Stimulated activated CD4-positive, alpha-beta T cell treated with anti-CD3 and anti-CD28 coated beads, TNF-alpha, amount 100 ng/mL, for 48 hours (primary cell): ENCODE measurements at places on chromosomes 1 and 21.

DNA sequence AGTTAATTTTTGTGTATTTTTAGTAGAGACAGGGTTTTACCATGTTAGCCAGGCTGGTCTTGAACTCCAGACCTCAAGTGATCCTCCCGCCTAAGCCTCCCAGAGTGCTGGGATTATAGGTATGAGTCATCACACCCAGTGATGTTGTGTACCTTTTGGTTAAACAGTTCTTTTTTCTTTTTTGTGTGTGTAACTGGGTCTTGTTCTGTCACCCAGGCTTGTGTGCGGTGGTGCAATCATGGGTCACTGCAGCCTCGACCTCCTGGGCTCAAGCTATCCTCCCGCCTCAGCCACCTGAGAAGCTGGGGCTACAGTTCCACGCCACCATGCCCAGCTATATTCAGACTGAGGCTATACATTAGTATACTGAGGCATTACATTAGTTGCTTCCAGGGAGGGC, 37.8 kb downstream of the GABPB2 start:
- DNase-seq: no peak

- DNase-seq: no peak
These were observed 149.6 kb downstream of the RHOU start for GRCh38 chr1:228884615-228885566.

DNA sequence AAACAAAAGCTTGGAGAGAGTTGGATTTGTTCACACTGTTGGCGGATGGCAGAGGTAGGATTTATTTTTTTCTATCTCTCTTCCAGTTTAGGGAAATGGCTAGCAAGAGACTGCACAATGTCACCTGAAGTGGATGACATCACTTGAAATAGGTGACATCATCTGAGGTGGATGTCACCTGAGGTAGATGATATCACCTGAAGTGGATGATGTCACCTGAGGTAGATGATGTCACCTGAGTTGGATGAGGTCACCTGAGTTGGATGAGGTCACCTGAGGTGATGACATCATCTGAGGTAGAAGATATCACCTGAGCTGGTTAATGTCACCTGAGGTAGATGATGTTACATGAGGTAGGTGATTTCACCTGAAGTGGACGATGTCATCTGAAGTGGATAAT, 413.4 kb downstream of the DSCAM start:
- no peak for DNase-seq

- no peak for DNase-seq
These were observed 127.1 kb downstream of the C1orf21 start for GRCh38 chr1:184513966-184514365.

DNA sequence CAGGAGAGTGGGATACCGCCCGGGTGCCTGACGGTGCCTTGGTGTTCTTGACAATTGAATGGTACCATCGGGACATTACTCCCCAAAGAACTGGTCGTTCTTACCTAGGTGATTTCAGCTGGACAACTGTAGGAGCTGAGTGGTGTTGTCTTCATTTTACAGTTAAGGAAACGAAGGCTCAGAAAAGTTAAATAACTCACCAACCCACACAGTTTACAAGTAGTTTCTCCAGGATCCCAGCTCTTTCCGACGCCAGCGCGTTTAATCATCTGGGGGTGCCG, 1.6 kb downstream of the PIK3CD start:
- DNase-seq: no peak

DNA sequence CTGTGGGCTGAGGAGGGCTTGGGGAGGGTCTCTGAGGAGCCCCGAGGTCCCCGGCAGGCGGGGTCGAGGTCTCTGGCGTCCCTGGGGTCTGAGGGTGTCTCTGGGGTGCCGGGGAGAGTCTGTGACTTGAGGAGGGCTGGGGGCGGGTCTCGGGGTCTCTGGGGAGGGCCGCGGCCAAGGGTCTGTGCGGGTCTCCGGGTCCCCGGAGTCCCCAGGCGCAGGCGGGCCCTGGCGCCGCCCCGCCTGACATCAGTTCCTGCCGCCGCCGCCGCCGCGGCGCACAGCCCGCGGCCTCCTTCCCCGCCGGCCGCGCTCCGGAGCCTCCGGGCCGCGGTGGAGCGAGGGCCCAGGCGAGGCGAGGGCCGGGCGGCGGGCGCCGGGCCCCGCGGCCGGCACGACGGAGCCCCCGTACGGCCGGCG, at the start of gene PLEKHM2:
TSS of gene PLEKHM2 (plus strand) at position 279 of the 420 bp plus-strand sequence. CDS start 239 bp downstream, outside the sequence.
- DNase-seq: no peak
